T-helper 2 cell (primary cell): ENCODE measurements at places on chromosomes 13 and 19.
A peak's percentile ranks its signal among the peaks of the same experiment; 100 is the strongest.

GRCh38 chr19:5292453-5292821, 48.2 kb downstream of the PTPRS start:
- DNase-seq: no peak

DNA sequence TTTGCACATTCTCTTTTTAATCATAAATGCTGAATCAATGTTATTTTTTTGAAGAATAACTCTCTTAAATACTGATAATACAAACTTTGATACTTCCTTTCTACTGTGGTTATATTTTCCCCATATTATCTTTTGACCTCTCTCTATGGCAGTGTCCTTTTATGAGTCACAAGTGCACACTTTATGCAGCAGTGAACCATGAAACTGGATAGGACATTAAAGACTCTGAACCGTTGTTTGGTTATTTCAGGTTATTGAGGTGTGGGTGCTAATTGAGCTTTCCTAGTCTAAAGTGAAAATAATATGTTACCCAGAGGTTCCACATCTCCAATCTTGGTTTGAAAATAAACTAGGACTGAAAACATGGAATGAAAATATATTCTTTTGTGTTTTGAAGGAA, 71.4 kb downstream of the DGKH start:
- DNase-seq: no peak

DNA sequence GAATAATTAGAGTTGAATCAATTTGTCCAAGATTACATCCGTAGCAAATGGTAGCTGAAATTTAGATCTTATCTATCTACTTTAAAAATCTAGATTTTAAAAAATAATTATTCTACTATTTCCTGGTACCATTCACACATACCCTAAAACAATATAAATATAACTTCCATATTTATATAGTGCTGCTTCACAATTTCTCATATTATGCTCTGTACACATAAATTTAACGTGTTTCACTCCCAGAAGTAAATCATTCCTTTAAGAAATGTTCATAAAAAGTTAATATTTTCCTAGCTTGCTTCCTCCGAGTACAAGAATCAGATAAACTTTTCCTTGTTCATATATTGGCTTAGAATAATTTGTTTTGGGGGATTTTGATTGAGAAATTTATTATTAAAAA, 857.0 kb upstream of the SPRY2 start:
- no peak for DNase-seq

DNA sequence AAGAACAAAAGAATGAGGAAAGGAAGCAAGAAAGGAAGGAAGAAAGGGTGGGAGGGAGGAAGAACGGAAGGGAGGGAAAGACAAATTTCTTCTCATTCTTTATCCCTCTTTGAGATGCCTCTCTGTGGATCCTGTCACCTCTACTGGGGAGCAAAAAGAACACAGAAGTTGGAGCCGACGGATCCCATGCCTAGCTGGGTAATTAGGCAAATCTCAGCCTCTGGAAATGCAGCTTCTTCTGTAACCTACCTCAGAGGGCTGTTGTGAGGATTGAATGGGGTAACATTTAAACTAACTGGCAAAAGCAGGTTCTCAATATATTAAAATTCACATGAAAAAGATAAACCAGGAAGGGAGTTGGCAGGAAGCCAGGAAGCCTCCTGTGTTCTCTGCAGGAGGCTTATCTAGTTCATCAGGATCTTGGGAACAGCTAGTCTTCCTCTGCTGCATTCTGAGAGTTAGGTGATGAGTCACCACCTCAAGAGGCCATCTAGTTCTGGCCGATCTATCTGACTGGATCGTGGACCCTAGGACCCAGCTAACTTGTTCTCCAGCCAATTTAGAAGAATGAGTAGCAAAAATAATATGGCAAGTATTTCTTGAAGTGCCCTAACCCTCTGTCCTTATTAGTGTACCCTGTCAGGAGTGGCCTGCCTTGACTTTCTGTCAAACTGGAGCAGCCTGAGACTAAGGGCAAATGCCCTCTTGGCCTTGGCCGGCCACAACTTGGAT, 15.2 kb upstream of the CPB2 start:
- no peak for DNase-seq

DNA sequence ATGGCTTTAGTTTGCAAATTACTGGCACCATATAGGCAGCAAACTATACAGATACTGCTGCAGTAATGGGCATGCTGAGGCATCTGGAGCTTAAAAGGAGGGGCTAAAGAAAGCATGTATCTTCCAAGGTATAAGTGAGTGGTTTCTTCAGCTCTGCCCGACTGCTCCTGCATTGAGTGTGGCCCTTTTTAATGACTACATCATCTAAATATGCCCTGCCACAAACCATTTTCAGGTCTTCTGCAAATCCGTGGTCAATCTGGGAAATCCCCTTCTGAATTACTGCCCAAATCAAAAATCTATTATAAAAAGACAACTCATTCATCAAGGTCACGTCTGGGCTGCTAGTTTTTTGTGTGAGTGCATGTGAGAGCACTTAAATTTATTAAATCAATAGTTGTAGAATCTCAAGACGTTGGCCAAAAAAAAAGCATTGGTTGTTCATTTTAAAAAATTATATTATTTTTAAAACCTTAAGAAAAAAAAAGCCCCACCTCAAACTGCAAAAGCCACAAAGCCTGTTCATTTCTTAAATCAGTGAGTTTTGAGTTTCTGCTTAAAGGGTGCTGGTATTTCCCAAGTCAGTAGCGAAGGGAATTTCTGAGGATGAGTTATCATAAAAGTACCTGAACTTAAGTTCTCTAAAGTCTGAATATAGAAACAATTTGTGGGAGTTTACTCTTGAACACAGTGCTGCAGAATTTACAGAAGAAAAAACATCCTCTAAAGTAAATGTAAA, 16.3 kb downstream of the LCP1 start:
- no peak for DNase-seq

GRCh38 chr13:36875961-36876360, 44.1 kb downstream of the SMAD9 start:
- DNase-seq: no peak

GRCh38 chr19:18477042-18477779, 39.3 kb upstream of the ISYNA1 start:
- no peak for DNase-seq

DNA sequence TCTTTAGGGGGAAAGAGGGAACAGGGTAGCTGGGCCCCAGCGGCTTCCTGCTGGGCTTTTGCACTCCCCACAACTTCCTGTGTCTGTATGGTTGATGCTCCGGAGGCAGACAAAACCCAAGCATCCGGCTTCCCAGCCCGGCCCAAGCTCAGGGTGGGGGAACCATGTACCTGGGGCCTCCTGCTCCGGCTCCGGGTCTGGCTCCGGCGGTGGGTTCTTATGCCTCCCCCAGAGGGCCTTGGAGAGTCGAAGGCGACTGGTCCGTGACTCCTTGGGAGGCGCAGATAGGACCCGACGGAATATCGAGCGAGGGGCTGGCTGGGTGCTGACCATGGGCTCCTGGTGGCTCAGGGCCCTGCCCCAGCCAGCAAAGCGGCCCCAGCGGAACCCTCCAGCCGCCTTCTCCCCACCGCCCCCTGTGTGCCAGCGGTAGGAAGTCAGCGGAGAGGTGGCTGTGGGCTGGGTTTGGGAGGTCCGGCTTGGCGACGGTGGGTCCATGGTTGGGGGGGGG, 428 bp downstream of the RASAL3 start:
- peak; percentile 93 for DNase-seq

DNA sequence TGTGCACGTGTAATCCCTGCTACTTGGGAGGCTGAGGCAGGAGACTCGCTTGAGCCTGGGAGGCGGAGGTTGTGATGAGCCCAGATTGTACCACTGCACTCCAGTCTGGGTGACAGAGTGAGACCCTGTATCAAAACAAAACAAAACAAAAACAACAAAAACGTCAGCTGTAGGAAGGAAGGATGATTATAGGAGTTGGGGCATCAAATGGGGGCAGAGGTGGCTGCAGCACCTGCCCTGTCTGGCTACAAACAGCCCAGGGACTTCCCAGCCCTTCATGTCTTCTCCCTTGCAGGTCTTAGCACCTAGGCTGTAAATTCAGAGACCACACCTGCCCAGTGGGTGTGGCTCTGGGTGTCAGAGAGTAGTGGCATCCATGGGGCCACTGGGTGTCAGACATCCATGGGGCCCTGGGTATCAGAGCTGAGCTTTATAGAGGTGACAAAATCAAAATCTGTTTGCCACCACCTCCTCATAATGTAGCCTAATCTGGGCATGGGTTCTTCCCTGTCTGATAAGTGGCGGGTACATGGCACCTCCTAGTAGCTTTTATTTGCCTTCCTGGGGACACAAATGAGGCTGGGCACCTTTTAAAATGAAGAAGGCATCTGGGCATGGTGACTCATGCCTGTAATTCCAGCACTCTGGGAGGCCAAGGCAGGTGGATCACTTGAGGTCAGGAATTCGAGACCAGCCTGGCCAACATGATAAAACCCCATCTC, 4.7 kb upstream of the B3GNT3 start:
- no peak for DNase-seq

DNA sequence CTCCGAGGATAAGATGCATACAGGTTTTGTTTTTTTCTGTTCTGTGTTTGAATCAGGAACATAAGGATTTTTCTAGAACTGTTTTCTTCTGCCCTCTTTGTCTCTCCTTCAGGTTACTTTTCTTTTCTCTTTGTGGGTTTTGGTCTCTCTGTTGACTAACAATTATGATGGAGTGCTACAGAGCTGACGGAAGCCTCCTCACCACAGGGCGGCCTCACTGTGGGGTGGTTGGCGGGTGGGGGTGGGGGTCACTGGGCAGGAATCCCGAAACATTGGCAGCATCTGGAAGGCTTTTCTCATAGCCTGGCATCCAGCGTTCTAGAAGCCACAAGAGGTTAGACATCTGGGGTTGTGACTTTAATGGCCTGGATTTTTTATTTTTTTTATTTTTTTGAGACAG, 12.0 kb upstream of the MATK start:
- no peak for DNase-seq

GRCh38 chr13:93254775-93255174, 28.2 kb downstream of the GPC6 start:
- no peak for DNase-seq

DNA sequence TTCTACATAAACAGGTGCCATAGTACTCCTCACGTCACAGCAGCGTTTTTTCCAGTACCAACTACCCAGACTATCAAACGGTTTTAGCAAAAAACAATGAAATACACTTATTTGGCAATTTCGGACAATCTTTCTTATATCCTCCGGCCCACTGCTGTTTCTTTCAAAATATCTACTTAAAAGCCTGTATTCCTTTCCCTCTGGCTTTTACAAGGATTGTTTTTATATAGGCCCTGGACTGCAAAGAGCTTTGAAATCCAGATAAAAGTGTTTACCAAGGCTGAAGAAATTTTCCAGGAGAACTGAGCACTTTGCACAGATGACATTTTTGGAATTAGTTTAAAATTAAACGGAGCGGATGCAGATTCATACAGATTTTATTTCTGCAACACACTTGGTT, 255.9 kb upstream of the STARD13 start:
- no peak for DNase-seq

- no peak for DNase-seq
Observed at GRCh38 chr19:40419780-40420179, 6.0 kb downstream of the SERTAD1 start.

- DNase-seq: no peak
Observed at GRCh38 chr19:1459479-1459878, 9.6 kb downstream of the APC2 start.

GRCh38 chr13:111476197-111476596, 155.8 kb downstream of the TEX29 start:
- no peak for DNase-seq

GRCh38 chr19:16627928-16628182, 149 bp downstream of the MED26 start:
- no peak for DNase-seq

DNA sequence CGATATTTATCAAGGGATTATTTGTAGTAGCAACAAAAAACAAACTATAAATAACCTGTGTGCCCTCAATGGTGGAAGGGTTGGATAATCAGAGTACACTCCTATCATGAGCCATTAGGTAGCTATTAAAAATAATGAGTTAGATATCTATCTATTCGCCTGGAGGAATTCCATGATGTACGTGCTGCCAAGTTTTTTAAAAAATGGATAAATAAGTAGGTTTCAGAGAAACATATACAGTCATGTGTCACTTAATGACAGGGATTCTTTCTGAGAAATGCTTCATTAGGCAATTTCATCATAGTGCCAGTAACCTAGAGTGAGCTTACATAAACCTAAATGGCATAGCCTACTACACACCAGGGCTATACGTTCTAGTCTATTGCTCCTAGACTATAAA, 6.2 kb upstream of the OR1I1 start:
- DNase-seq: no peak

DNA sequence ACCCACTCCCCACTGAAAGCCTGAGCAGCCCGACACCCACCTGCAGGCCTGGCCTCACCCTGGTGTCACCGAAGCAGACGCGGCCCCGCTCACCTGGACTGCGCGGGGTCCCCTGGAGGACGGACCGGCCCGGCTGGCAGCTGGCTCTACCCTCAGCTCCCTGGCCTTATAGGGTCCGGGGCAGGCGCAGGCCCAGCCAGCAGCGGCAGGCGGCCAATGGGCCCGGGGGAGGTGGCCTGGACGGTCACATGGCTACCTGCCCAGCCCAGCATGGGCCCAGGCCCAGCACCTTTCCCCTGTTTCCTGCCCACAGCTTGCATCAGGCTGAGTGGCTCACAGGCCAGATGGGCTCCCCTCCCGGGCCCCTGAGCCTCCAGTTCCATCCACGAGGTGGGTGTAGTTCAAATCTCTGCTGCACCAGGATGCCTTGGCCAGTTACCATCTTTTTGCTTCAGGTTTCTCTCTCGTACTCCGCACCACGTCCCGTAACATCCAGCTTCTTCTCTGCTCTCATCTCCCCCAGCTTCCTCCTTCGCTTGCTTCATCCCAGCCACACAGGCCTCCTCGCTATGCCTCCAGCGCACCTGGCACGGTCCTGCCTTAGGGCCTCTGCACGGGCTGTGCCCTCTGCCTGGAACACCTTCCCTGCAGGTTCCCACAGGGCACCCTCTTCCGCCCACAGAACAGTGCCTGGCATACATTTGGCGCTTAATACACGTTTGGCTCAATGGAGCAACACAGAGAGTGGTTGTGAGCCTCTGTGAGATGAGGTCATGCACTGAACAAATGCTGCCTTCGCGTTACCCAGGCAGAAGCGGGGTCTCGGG, at the start of gene PLIN4:
PLIN4 (minus strand) TSS at position 142 of the 827 bp plus-strand sequence. CDS start 214 bp downstream, outside the sequence.
- DNase-seq: no peak

DNA sequence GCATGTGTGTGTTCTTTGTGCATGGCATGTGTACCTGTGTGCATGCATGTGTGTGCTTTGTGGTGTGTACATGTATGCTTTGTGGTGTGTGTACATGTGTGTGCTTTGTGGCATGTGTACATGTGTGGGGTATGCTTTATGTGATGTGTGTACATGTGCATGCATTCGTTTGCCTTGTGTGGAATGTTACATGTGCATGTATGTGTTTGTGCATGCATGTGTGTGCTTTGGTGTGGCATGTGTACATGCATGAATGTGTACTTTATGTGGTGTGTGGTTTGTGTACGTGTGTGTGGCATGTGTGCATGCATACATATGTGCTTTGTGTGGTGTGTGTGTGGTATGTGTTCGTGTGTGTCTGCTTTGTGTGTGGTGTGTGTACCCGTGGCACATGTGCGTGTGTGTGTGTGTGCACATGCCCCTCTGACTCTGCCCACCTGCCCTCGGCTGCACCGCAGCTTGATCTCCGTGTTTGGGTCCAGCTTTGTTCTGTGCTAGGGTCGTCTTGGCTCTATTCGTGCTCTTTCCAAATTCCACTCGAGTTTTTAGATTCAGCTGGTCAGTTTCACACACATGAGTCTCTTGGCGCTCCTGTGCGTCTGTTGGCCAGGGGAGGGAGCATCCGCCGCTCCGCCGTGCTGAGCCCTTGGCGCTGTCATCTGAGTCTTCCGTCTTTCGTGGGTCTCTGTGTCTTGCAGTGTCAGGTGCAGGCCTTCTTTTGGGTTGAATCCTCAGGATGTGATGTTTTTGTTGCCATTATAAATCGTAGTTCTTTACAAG, 46.5 kb upstream of the TFDP1 start:
- DNase-seq: no peak

- peak; percentile 14 for DNase-seq
Observed at GRCh38 chr19:44747739-44748425, 626 bp upstream of the BCL3 start.
